ENCODE measurements at places on chromosomes 3 and 15. TPM values are rescaled to one million over a fixed set of nuclear protein-coding genes. Genes with fewer than 3 reads are reported as not detected.

WNT5A gene
- total RNA-seq = 18.7 TPM

DNA sequence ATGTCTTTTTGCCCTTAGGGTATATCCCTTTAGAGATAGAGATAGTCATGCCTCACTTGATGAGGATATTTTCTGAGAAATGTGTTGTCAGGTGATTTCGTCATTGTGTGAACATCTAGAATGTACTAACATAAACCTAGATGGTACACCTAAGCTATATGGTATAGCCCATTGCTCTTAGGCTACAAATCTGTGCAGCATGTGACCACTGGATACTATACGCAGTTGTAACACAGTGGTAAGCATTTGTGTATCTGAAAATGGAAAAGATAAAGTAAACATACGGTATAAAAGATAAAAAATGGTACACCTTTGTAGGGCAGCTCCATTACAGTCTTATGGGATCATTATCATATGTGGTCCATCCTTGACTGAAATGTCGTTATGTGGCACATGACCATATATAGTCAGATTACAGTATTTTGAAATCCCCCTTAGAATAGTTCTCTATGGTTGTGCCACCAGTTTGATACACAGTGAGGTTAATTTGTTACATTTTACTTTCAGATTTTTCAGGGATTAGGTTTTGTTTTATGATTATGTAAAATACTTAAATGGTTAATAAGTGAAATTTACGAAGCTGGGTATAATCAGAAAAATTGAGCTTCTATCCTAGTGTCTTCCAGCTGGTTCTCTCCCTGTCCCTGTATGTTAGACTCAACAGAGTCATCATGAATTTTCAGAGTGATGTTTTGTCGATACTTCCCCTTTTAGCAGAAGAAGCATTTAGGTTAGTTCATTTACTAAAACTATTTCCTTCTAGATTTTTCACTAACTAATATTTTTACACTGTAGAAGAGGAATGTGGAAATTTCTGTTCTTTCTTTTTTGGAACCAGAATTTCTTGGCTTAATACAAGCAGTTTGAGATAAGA lies 12.8 kb downstream of the SETD5 start:
- DNase-seq = no peak
- H3K27me3 ChIP-seq = no peaks in the 10 kb centered on the region
- H3K27ac ChIP-seq = no peak overlapping the region
- peaks cover 87% of the 10 kb centered on the region for H3K4me1 ChIP-seq

GRCh38 chr3:124791142-124791541 lies 60.9 kb downstream of the UMPS start:
- DNase-seq = no peak
- H3K27me3 ChIP-seq = no peaks in the 10 kb centered on the region
- H3K4me3 ChIP-seq = no peak overlapping the region
- peaks cover 18% of the 10 kb centered on the region for H3K4me1 ChIP-seq
- peak overlapping the region; percentile 76 for H3K27ac ChIP-seq

GRCh38 chr3:78986416-78987101 lies 781.2 kb downstream of the ROBO1 start:
- H3K4me1 ChIP-seq = no peaks in the 10 kb centered on the region
- no peaks in the 10 kb centered on the region for H3K27me3 ChIP-seq
- no peak overlapping the region for H3K27ac ChIP-seq
- no peak for DNase-seq
- no peaks in the 10 kb centered on the region for H3K36me3 ChIP-seq

GRCh38 chr3:113744941-113745755 lies 901 bp downstream of the NAA50 start:
- peaks cover 20% of the 10 kb centered on the region for H3K4me1 ChIP-seq
- peak overlapping the region; percentile 89 for H3K4me3 ChIP-seq
- DNase-seq = peak; percentile 87
- no peaks in the 10 kb centered on the region for H3K36me3 ChIP-seq
- H3K27me3 ChIP-seq = no peaks in the 10 kb centered on the region
- H3K27ac ChIP-seq = peak overlapping the region; percentile 97

- H3K27ac ChIP-seq = no peak overlapping the region
- H3K27me3 ChIP-seq = no peaks in the 10 kb centered on the region
- H3K4me1 ChIP-seq = no peaks in the 10 kb centered on the region
- H3K4me3 ChIP-seq = no peak overlapping the region
Measured at GRCh38 chr3:62151591-62151990, 221.8 kb downstream of the FEZF2 start.
